ENCODE measurements at places on chromosomes 16 and 17.
A peak's percentile ranks its signal among the peaks of the same experiment; 100 is the strongest.

DNA sequence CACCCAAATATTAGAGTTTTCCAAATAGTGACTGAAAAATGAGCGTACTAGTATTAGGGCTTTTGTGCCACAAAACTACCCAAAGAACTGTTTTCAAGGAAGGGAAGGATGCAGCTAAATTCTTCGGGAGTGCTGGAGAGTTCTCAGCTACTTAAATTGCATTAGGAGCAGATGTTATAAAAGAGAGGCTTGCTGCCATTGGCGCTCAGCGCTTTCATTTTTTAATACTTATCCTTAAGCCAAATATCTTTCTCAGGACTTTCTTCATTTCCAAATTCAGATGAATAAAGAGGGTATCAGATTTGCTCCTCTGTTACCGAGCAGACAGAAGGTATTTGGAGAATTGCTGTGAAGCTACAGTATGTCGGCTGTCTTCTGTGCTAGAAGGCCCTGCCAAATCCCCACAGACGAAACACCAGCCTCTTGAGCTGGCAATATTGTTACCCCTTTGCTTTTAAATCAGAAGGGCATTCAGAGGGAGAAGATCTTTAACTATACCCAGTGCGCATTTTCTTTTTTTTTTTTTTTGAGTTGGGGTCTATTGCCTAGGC lies 47.2 kb upstream of the CLEC18A start:
- no peak for DNase-seq

GRCh38 chr17:2347805-2348685 lies 10.7 kb downstream of the SGSM2 start:
- peak; percentile 61 for DNase-seq

GRCh38 chr17:42541041-42541833 lies 5.2 kb downstream of the NAGLU start:
- no peak for DNase-seq

DNA sequence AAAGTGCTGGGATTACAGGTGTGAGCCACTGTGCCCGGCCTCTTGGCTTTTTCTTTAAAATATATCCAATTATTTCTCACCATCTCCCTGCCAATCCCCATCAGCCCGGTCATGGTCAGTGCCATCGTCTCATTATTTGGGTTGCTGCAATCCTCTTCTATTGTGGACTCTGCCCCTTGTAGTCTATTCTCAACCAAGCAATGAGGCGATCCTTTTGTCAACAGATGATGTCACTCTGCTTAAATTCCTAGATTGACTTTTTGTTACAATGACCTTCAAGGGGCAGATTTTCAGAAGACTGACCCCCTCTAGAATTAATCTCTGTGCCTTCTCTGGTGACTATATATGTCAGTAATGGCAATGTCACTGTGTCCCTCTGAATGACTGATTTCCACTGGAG lies 384.7 kb downstream of the UTP18 start:
- no peak for DNase-seq

DNA sequence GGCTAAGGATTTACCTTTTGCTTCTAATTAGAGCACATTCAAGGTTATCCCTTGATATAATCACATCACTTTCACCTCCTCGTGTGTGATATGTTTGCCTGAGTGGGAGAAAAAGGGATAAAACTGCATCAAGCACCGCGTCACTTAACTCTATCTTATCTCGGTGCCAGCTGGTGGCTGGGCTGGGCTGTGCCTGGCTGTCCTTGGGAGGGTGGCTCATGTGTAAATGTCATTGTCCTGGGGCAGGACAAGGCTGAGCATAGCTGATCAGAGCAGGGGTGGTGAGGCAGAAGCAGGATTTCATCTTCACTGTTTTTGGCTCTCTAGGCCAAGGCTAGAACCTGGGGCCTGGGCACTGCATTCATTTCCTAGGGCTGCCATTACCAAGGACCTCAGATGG lies 105.3 kb downstream of the RAP1GAP2 start:
- no peak for DNase-seq
